ENCODE measurements at places on chromosomes 4 and X.
A peak's percentile ranks its signal among the peaks of the same experiment; 100 is the strongest.

- no peak for DNase-seq
Observed at GRCh38 chr4:170581969-170582368, 492.2 kb upstream of the AADAT start.

- DNase-seq = no peak
Observed at GRCh38 chrX:13360146-13360545, 40.3 kb upstream of the ATXN3L start.

DNA sequence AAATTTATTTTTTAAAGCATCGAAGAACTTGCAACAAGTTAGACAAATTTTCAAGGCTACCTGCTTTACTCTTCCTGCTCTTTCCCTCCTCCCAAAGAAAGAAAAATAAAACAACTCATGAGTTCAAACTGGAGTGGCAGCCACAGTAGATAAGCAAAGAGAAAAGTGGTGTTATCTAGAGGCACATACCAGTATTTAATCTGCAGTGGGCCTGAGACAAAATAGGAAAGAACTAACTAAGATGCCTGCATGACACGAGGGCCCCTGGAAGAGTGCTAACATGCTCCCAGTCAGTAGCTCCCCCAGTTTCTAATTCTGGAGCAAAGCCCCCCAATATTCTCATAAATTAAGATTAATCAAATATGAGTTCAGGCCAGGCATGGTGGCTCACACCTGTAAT, 7.9 kb downstream of the ARL9 start:
- no peak for DNase-seq

- DNase-seq = no peak
Observed at GRCh38 chrX:16469870-16470269, 180.1 kb upstream of the S100G start.

DNA sequence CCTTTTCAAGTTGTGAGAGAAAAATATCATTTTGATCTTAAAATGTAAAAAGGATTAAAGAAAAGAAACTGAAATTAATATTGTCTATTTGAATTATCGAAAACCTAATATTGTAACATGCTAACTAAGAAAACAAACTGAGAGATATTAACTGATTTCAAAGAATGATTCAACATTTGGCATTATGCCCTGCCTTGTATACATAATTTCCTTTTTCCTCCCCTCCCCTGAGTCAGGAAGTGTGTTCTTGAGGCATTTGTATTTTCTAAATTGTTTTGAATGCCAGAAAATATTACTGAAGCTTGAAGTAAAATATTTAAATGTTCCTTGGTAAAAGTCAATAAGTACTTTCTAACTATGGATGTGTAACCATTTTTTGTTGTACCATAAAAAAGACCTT, 49.4 kb downstream of the RPS6KA3 start:
- peak; percentile 39 for DNase-seq

DNA sequence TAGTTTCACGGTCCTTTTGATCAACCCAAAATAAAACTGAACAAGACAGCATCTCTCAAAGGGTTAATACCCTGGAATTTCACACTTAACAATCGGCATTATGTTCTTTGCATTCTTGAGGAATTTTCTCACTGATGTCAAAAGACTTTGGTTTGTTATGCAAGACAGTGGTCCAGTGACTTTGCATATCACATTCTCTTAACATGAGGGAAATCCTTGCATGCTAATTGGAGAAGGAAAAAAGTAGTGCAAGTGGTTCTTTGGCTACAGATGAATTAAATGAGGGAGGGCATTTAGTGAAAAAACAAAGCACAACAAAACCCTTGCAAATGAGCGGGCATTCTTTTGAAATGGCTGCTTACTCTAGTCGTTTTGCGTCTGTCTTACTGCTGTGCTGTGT, 105.1 kb upstream of the LIMCH1 start:
- peak; percentile 24 for DNase-seq

DNA sequence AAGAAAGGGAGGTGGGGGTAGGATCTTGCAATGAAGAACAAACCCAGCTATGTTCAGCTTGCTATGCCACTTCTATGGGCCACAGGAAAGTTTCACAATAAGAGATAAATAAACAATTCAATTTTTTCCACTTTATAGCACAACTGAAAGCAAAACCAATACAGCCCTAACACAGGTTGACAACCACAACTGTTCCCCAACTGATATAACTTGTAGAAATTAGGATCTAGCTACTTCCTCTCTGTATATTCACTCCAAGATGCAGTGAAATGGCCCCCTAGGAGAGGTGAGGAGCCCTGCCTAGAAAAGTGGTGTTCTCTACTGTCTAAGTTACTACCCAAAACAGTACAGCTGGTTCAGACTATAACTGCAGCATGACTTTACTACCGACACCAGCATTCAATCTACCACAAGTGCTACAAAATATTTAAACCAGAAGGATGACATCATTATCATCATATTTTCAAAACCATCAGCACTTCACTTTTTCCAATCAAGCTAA, 77.0 kb downstream of the FBXW7 start:
- DNase-seq = peak; percentile 58

DNA sequence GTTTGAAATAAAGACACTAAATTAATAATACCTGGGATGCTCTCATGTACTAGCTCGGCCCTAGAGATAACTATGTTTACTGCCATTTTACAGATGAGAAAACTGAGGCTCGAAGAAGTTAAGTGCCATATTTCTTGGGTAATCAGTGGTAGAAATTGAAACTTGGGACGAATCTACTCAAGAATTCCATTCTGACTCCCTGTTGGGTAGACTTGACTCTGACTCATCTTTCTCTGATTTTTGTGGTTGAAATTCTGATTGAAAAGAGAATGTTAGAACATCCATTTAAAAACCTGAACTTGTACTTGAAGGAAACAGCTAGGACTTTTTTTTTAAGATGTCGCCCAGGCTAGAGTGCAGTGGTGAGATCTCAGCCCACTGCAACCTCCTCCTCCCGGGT, 50.1 kb upstream of the NSUN7 start:
- DNase-seq = peak; percentile 21

All from fibroblast of gingiva (primary cell).